ENCODE measurements at places on chromosomes 12 and 14.

DNA sequence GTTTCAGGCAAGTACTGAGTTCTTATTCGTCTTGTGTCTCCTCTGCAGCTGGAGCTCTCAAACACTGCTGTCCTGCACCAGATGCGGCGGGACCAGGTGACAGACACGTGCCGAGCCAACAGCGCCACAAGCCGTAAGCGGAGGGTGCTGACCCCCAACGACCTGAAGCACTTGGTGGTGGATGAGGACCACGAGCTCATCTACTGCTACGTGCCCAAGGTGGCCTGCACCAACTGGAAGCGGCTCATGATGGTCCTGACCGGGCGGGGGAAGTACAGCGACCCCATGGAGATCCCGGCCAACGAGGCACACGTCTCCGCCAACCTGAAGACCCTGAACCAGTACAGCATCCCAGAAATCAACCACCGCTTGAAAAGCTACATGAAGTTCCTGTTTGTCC lies 201.2 kb downstream of the SLC41A2 start:
- no peak for DNase-seq

DNA sequence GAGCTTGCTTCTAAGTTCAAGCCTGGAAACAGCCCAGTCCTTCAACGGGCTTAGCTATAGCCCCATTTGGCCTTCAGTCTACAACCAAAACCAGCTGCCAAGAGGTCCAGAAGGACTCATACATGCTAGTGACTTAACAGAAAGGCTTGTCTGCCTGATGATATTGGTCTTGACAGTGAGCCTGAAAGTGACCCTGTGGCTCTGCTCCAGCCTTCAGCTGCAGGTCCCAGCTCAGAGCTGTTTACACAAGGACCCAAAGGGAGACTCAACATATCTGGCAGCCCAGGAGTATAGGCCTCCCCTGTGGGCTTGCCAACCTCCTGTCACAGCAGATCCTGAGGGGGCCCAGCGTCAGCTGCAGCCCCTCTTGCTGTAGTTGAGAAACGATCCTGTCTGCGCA lies 27.5 kb downstream of the COX16 start:
- DNase-seq = no peak

DNA sequence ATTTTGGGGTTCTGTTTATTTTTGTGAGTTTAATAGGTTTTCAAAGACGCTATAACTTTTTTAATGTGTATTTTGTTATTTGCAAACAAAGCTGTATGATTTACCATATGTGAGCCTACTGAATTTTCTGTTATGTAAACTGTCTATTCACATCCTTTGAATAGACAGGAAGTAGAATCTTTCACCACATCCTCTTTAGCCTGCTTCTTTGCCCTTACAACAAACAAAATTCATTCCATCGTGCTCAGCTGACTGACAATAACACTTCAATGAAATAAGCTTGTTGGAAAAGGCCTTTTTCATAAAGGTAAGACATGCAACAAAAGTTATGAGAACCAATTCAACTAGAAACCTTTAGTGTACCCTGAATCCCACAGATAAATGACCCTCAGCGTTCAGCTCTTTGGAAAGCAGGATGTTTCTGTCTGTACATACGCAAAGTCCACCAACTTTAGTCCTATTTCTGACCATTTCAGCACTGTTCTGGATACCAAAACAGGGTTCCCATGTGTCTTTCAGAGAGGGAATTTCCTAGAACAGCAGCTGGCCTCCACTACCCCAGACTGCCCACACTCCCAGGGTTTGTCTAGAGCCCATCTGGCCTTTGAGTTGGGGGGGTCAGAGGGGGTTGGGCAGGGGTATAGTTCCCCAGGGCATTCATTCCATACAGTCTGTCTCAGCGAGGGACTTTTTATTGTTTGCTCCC lies 71.3 kb downstream of the DUSP6 start:
- peak; percentile 46 for DNase-seq

DNA sequence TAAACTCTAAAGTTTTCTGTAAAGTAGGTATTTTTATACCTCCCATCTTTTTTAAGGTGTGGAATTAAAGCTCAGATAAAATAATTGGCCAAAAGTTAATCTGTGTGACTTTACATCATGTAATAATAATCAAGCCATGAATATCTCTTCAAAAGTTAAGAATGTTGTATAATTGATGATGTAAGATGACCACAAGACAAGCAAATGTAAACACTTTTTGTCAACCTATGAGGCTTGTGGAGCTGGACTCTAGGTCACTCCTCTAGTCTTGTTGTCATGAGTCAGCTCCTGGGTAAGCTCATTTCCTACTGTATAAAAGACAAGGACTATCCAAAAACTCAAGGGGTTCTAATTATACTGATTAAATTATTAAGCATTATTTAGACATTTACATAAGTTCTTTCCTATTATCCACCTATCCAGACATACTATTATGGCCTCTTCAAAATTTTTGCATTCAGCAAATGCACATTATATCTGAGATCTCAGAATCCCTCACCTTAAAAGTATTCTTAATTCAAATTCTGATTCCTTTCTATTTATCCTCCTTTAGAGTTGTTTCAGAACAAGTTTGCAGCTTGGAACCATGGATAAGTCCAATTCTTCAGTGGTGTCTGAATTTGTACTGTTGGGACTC lies at the start of gene OR4K5:
OR4K5 (plus strand) TSS at position 587 of the 637 bp plus-strand sequence; CDS start at position 587, 0 bp downstream.
- peak; percentile 4 for DNase-seq
